Cerebellar nuclear complex (tissue), 1 donor: ENCODE measurements at places on chromosomes 2 and 18.
A peak's percentile ranks its signal among the peaks of the same experiment; 100 is the strongest.

GRCh38 chr18:7600528-7601245 is 33.6 kb downstream of the PTPRM start:
- no peak for DNase-seq

DNA sequence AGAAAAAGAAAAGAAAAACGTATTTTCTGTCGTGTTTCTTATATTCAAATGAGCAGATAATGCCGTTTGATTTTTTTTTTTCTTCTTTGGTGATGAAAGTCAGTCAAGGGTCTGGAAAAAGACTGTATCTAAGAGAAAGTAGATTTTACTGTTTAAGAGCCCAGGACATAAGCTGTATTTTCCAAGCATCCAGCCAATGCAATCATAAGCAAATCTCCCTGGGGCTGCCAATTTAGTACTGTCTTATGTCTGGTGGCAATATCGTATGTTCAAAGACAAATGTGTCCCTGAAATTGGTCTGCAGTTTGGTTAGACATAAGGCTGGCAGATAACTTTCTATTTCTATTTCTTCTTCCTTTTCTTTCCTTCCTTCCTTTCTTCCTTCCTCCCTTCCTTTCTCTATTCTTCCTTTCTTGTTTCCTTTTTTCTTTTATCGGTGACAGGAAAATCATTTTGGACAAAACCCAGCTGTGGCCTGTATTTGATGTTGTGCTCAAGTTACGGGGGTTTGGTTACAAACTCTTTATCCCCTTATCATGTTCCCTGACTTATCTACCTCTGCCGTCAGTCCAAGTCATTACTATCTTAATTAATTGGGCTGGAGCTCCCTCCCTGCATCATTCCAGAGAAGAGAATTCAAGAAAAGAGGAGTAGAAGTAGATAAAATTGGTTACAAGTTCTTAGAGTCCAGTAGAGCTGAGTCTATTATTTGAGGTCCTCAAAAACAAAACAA is 683.4 kb upstream of the FSHR start:
- DNase-seq, result no peak

DNA sequence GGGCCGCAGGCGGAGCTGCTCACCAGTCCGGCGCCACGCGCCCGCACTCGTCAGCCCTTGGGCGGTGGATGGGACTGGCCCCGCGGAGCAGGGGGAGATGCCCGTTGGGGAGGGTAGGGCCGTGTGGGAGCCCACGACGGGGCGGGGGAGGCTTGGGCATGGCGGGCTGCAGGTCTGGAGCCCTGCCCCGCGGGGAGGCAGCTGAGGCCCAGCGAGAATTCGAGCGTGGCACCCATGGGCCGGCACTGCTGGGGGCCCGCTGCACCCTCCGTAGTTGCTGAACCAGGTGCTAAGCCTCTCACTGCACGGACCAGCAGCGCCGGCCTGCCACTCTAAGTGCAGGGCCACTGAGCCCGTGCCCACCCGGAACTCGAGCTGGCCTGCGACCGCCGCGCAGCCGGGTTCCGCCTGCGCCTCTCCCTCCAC is 182.4 kb upstream of the ERBB4 start:
- DNase-seq, result no peak

DNA sequence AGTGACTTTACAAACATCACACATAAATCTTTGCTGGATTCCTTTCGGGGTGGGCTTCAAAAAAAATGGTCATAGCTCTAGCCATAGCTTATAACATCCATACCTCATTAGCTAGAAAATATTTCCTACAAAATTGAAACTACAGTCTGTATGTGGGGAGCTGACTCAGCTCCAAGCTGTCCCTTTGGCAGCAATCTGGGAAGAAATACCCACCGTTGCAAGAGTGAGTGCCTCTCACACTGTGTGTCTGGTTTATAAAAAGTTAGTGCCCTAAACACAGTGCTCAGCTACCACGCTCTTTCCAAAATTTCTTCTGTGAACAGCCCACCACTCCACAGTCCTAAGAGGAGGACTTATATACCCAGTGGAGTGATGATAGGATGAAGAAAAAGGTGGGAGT is 170.1 kb downstream of the RBM43 start:
- DNase-seq, result no peak

GRCh38 chr2:186590759-186591505 is 1.1 kb downstream of the ITGAV start:
- no peak for DNase-seq

GRCh38 chr2:185384822-185385560 is 353.6 kb upstream of the FSIP2 start:
- DNase-seq, result no peak

DNA sequence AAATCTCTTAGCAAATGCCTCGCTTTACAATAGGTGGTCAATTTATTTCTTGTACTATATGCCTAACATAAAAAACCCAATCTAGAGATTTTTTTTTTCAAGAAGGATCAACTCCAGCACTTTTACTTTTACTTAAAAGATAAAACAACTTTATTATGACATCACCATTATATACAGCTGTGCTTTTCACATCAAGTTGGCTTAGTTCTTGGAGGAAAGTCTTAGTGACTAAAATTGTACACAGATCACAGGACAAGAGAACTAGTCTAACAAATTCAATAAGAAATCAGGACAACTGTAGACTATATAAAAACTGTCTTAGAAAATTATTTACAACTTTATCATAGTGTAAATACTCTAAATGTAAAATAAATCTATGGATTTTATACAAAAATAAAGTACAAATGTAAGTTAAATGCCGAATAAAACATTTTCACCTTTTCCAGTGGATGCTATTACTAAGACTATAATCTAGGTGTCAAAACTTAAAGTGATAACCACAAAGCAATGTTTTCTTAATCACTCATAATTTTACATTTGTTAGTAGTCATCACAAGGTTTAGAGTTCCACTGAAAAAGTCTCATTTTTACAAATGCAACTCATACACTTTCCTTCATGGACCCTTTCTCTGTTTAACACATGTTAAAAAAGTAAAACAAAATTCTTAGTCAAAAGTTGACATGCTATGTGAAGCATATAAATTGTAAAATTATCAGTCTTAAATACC is 5.4 kb upstream of the CD302 start:
- DNase-seq, result no peak

- no peak for DNase-seq
These were observed 9.1 kb downstream of the ITM2C start for GRCh38 chr2:230873661-230874401.

- no peak for DNase-seq
These were observed at the start of gene MC5R for GRCh38 chr18:13823707-13824395. Gene MC5R (plus strand): TSS chr18:13824149. CDS start chr18:13825766, 1,617 bp downstream.

- no peak for DNase-seq
These were observed 27.0 kb upstream of the TWIST2 start for GRCh38 chr2:238820916-238821315.

- DNase-seq, result no peak
These were observed 22.7 kb upstream of the OTOS start for GRCh38 chr2:240162939-240163714.

- DNase-seq, result no peak
These were observed 129.9 kb upstream of the SMAD2 start for GRCh38 chr18:48060346-48060745.

DNA sequence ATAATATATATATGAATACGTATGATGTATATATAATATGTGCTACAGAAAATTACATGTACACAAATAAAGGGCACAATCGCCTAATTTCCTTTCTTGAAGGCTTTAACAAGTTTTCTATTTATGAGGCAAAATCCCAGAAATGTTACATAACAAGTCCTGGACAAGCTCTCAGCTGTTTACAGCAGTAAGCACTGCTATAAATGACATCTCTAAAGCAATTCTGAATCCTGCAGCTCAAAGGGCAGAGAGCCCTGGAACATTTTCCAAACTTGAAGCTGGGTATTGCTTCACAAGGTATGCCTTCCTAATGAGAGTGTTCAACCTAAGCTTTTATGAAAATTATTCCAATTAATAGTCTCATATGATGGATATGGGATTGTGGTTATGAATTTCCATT is 222.3 kb upstream of the GCFC2 start:
- DNase-seq, result no peak

GRCh38 chr2:60104514-60105505 is 448.6 kb downstream of the BCL11A start:
- no peak for DNase-seq

DNA sequence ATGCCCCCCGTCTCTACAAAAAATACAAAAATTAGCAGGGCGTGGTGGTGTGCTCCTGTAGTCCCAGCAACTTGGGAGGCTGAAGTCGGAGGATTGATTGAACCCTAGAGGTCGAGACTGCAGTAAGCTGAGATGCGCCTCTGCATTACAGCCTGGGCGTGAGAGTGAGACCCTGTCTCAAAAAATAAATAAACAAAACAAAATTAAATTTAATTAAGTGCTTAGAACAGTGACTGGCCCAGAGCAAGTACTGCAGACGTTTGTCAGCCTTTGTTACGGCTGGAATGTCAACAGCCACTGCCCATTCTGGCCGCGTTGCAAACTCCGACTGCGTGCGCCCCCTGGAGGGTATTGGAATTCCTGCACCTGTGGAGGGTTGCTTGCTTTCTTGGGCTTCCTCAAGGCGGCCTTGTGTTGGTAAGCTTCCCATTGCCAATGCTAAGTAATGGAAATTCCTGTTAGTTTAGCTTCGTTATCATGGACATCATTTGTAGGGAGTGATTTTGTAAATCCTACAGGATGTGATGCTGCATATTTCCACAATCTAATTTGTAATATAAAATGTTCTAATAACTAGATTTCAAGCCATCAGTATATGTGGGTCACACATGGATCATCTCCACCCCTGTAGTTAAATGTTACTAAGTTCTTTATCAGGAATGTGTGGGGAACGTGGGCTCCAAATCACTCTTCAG is 15.9 kb upstream of the ATP6V1B1 start:
- DNase-seq, result peak; percentile 39

- no peak for DNase-seq
These were observed 5.6 kb downstream of the WNT10A start for GRCh38 chr2:218885981-218886947.

GRCh38 chr2:26721115-26722032 is 28.9 kb downstream of the KCNK3 start:
- DNase-seq, result no peak

- DNase-seq, result no peak
These were observed at the start of gene SLC23A3 for GRCh38 chr2:219169930-219170654. Gene SLC23A3 (minus strand): TSS chr2:219170029. CDS start chr2:219169984, 45 bp downstream.

DNA sequence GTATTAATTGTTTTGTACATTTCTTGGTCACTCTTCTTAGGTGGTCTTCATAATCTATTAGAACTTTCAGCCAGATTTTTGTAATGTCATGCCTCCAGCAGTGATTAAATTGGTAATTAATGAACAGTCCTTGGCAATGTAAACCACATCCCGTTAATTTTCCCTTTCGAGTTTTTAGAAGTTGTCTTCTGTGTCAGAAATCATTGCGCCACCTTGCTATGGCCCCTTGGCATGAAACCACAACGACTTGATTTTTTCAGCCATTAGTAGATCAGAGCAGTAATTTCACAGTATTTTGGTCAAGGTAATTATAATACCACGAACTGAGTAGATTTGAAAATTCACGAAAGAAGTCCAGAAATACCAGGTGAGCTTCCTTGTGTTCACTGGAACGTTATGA is 86.0 kb upstream of the OTX1 start:
- DNase-seq, result no peak

GRCh38 chr2:113879457-113879856 is 10.4 kb upstream of the ACTR3 start:
- no peak for DNase-seq

DNA sequence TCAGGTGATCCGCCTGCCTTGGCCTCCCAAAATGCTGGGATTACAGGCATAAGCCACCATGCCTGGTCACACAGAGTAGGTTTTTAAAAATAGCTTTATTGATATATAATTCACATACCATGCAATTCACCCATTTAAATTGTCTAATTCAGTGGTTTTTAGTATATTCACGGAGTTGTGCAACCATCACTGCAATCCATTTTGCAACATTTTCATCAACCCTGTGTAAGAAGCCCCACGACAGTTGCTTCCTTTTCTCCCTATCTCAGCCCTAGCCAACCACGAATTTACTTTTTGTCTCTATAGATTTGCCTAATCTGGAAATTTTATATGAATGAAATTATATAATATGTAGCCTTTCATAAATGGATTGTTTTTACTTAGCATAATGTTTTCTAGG is 266.4 kb downstream of the NAPG start:
- no peak for DNase-seq

GRCh38 chr2:240686460-240686859 is 3.8 kb upstream of the AQP12B start:
- DNase-seq, result no peak

GRCh38 chr18:6222271-6222670 is 192.4 kb downstream of the L3MBTL4 start:
- no peak for DNase-seq
